ENCODE measurements at places on chromosomes 16 and 17.
A peak's percentile ranks its signal among the peaks of the same experiment; 100 is the strongest.

DNA sequence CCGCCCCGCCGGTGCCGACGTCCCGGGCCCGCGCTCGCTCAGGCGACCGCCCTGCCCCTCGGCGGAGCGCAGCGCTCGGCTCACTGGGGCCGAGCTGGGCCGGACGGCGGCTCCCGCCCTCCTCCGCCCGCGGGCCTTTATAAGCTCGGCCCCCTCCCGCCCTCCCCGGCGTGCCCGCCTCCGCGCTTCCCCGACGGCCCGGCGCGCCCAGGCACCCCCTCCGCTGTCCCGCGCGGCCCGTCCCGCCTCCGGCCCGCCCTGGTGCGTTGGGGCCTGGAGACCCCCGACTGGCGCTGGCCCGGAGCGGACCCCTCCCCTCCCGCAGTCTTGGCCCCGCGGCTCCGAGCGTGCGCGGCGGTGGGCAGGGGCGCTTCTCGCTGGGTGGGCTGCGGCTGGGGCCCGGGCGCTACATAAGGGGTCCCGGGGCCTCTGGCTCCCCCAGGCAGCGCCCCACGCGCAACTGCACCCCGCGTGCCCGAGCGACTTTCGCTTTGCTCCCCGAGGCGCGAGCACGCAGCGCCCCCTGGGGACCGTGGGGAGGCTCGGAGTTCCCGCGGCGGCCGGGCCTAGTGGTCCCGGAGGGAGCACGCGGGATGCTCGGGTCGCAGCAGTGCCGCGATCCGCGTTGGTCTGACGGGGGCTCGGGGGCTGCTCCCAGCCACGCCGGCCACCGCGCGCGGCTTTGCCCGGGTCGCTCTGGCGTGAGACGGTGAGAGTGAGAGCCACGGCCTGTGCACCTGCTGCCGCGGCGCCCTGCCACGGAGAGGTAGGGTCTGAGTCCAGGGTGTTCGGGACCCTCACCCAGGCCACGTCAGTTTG is at the start of gene PIEZO1:
TSS of gene PIEZO1 (minus strand) at position 115 of the 819 bp plus-strand sequence. CDS start 256 bp downstream, outside the sequence.
- peak; percentile 87 for DNase-seq

GRCh38 chr17:78617511-78618061 is 40.4 kb upstream of the DNAH17 start:
- DNase-seq: no peak

DNA sequence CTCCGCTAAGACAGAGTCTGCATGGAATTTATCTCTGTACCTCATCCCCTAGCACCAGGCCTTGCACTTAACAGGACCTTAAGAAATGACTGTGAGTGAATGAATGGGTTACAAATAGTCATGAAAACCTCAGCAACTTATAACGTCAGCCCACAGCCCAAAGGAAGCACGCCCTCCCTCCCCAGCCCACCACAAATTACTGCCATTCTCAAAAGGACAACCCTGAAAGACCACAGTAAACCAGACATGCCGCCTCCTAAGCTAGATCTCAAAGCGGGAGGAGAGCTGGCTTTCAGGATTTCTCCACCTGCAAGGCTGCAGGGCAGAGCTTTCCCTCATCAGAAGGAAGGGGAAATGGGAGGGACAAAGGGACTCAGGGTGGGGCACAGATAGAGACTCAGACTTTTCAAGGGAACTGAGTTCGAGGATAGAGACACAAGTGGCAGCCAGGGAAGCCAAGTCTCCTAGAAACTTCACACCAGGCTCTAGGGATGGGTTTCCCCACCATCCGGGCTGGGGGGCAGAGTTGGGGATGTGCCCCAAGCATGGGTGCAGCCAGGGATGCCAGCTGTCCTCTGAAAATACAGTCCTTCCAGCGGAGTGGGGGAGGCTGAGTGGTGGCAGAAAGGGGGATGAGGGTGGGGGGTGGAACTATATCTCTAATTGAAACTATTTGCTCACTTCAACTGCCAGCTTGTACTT is 56.7 kb downstream of the PLXDC1 start:
- no peak for DNase-seq

- DNase-seq: no peak
Observed at GRCh38 chr16:48596326-48596725, 13.7 kb downstream of the N4BP1 start.

GRCh38 chr17:55275894-55276804 is 11.4 kb downstream of the HLF start:
- DNase-seq: no peak

DNA sequence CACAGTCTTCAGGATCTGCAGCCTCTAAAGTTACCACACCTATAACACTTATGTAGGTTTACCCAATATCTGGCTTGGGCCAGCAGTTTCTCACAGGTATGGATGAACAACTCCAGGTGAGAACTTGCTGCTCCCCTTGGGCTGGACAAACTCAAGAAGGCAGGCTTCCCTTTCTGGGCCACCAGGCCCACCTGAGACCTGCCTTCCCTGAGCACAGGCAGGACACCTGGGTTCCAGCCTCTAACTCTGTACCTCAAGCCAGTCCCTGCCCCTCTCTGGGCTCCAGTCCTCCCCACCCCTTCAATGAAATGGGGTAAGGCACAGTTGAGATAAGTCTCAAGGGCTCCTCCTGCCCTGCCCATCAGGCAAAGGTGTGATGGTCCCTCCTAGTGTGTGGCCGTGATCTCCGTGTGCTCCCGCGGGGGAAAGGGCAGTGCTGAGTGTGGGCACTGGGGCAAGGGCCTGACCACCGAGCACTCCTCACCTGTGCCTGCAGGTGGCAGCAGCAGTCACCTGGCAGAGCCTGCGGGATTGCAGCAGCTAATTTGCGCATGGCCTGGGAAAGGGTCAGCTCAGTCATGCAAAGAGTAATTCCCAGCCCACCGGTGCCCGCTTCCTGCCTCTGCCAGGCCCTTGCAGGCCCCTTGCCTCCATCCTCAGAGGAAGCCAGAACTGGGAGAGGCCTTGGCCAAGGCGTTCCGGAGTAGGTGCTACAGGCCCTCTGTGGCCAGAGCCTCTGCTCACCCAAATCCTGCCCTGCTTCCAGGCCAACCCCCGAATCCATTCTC is 28.2 kb upstream of the ADGRG1 start:
- DNase-seq: peak; percentile 24

DNA sequence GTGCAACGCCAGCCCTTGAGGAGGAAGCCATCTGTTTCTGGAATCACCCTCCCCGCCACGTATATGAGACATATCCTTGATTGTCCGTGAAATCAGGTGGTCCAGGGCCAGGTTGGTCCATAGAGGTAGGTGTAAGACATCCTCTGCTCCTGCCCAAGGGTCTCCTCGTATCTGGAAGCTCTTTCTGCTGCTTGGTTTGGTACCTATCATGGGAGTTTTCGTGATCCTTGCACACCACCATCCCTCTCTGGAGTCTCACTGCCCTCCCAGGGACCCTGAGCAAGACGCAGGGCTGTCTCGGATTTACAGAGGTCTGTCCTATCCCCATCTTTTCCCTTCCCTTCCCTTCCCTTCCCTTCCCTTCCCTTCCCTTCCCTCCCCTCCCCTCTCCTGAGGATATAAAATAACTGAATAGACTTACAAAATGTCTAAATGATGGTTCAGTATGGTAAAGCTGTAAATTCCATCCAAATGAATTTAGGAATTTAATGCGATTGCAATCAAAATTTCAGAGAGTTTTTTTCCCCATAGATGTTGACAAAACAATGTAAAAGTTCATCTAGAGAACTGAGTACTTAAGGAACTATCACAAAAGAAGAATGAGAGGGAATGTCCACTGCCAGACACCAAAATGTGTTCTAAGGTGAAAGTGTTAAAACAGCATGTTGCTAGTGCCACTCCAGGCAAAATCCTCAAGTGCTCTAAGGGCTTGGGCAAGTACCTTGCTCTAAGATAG is 2.0 kb upstream of the CCDC42 start:
- DNase-seq: no peak

DNA sequence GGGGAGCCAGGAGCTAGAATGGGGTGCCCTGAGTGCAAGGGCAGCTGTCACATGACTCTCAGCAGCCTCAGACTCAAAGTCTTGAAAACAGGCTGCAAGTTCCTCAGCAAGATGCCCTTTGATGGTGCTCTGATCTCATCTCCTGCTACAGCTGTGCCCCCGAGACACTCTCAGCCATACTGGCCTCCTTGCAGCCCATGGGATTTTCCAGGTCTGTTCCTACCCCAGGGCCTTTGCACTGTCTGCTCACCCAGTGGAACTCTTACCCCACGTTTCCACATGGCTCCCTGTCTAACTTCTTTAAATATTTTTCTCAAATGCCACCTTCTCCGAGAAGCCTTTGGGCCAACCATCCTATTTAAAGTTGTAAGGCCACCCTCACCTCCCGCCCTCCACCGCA is 146.9 kb downstream of the C16orf95 start:
- DNase-seq: no peak

- no peak for DNase-seq
Observed at GRCh38 chr16:78675312-78675711, 575.9 kb downstream of the WWOX start.

GRCh38 chr16:75304521-75305363 is 53.3 kb upstream of the BCAR1 start:
- DNase-seq: no peak

GRCh38 chr16:2964475-2965336 is 631 bp downstream of the KREMEN2 start:
- DNase-seq: peak; percentile 41
